ENCODE measurements at places on chromosomes 2 and 18.

GRCh38 chr2:20930928-20931327, 108.0 kb upstream of the LDAH start:
- no peaks in the 10 kb centered on the region for H3K4me1 ChIP-seq
- no peaks in the 10 kb centered on the region for H3K36me3 ChIP-seq
- no peak for DNase-seq

DNA sequence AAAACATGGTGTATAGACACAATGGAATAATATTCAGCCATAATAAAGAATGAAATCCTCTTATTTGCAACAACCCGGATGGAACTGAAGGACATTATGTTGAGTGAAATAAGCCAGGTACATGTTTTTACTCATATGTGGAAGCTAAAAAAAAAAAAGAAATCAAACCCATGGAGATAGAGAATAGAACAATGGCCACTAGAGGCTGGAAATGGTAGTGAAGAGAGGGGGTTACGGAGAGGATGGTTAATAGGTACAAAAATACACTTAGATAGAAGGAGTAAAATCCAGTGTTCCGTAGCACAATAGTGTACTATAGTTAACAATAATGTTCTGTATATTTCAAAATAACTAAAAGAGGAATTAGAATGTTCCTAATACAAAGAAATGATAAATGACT, 12.8 kb upstream of the KIAA2012 start:
- H3K36me3 ChIP-seq = no peaks in the 10 kb centered on the region
- DNase-seq = no peak
- peaks cover 17% of the 10 kb centered on the region for H3K4me1 ChIP-seq
- peaks cover 4% of the 10 kb centered on the region for H3K27me3 ChIP-seq

- H3K36me3 ChIP-seq = no peaks in the 10 kb centered on the region
- no peak for DNase-seq
- no peak overlapping the region for H3K27ac ChIP-seq
- peaks cover 30% of the 10 kb centered on the region for H3K27me3 ChIP-seq
- H3K4me1 ChIP-seq = peaks cover 15% of the 10 kb centered on the region
Observed at GRCh38 chr2:127426501-127427354, 8.5 kb downstream of the PROC start.

GRCh38 chr2:235638541-235639427, 144.9 kb downstream of the AGAP1 start:
- H3K4me3 ChIP-seq = no peak overlapping the region
- H3K36me3 ChIP-seq = no peaks in the 10 kb centered on the region
- H3K27ac ChIP-seq = peak overlapping the region; percentile 93
- no peaks in the 10 kb centered on the region for H3K27me3 ChIP-seq

- H3K27ac ChIP-seq = no peak overlapping the region
- no peaks in the 10 kb centered on the region for H3K27me3 ChIP-seq
- H3K36me3 ChIP-seq = no peaks in the 10 kb centered on the region
- peaks cover 2% of the 10 kb centered on the region for H3K4me1 ChIP-seq
Observed at GRCh38 chr18:34650121-34650545, 60.0 kb upstream of the DTNA start.

DNA sequence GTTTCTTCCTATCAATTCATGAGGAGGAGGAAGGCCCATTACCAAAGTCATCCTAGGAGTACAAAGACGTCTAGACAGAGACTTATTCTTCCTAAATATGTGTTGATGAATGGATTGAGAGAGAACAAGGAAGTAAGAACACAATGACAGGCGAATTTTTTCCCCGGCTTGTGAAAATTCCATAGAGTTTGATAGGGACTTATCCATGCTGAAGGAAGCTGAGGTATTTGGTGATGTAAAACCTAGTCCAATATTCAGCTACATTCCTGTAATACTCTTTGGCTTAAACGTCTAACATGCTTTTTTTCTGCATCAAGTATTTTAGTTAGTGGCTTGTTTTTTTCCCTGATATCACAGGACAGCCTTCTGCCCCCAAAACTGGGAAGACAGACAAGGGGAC, 121.9 kb upstream of the MYT1L start:
- H3K4me3 ChIP-seq = no peak overlapping the region
- H3K4me1 ChIP-seq = no peaks in the 10 kb centered on the region
- no peaks in the 10 kb centered on the region for H3K27me3 ChIP-seq

GRCh38 chr2:73707636-73708035, 29.5 kb downstream of the TPRKB start:
- H3K36me3 ChIP-seq = no peaks in the 10 kb centered on the region
- H3K4me1 ChIP-seq = no peaks in the 10 kb centered on the region
- H3K27ac ChIP-seq = no peak overlapping the region
- DNase-seq = no peak

- peak overlapping the region; percentile 42 for H3K27ac ChIP-seq
- no peaks in the 10 kb centered on the region for H3K36me3 ChIP-seq
- H3K27me3 ChIP-seq = no peaks in the 10 kb centered on the region
- no peak overlapping the region for H3K4me3 ChIP-seq
- peaks cover 35% of the 10 kb centered on the region for H3K4me1 ChIP-seq
- DNase-seq = peak; percentile 91
Observed at GRCh38 chr2:23554054-23554697, 169.2 kb downstream of the KLHL29 start.

- H3K36me3 ChIP-seq = no peaks in the 10 kb centered on the region
- peak overlapping the region; percentile 86 for H3K27ac ChIP-seq
- peaks cover 29% of the 10 kb centered on the region for H3K4me1 ChIP-seq
- DNase-seq = peak; percentile 98
- no peak overlapping the region for H3K4me3 ChIP-seq
Observed at GRCh38 chr2:102050854-102051391, 59.2 kb downstream of the IL1R2 start.

DNA sequence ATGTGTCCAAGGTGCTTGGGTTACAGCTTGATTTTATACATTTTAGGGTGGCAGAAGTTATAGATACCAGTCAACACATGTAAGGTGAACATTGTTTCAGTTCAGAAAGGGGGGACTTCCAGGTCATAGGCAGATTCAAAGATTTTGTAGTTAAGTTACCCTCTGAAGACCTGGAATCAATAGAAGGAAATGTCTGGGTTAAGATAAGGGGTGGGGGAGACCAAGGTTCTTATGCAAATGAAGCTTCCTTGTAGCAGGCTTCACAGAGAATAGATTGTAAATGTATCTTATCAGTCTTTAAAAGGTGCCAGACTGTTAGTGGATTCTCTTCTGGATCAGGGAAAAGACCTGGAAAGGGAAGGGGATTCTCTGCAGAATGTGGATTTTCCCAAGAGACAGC, 42.4 kb downstream of the BMPR2 start:
- no peaks in the 10 kb centered on the region for H3K36me3 ChIP-seq
- no peak for DNase-seq
- no peak overlapping the region for H3K4me3 ChIP-seq
- H3K27ac ChIP-seq = no peak overlapping the region
- no peaks in the 10 kb centered on the region for H3K27me3 ChIP-seq

GRCh38 chr2:173296235-173296634, 58.4 kb upstream of the CDCA7 start:
- DNase-seq = no peak
- no peaks in the 10 kb centered on the region for H3K4me1 ChIP-seq
- H3K27ac ChIP-seq = no peak overlapping the region
- H3K27me3 ChIP-seq = no peaks in the 10 kb centered on the region
- no peaks in the 10 kb centered on the region for H3K36me3 ChIP-seq
- H3K4me3 ChIP-seq = no peak overlapping the region

DNA sequence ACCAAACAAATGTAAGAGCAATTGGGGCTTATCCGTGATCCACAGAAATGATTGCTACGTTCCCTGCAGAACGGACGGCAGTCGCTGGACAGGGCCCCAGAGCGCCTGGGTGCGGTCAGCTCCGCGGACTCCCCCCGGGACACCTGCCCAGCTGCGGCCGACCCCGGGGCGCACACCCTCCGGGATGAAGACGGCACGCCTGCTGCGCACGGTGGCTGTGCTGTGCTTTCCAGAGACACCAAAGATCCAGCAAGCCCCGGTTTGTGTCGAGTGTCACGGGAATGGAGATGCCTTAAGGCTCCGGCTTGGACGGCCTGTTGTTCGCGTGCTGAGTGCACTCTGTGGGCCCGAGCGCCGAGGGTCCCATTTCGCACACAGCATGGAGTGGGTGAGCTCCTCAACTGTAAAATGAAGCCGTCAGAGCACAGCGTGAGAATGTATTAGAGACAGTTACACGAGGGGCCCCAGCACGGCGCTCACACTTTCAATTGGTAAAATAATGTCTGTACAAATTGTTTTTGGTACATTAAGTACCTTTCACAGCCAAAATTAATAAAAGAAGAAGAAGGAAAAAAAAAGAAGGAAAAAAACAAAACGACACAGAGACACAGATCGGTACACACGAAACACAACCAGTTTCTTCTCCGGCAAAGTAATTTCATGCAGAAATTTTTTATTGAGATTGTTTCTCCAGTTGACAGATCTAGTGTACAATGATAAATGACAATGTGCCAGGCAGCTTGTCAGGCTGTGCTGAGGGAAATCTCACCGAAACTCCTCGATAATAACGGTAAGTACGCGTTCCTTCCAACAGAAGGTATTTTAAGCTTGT, 615.8 kb upstream of the SALL3 start:
- no peak overlapping the region for H3K27ac ChIP-seq
- H3K4me1 ChIP-seq = peaks cover 8% of the 10 kb centered on the region
- no peak for DNase-seq
- no peaks in the 10 kb centered on the region for H3K36me3 ChIP-seq
- H3K27me3 ChIP-seq = peaks cover 3% of the 10 kb centered on the region
- H3K4me3 ChIP-seq = no peak overlapping the region

DNA sequence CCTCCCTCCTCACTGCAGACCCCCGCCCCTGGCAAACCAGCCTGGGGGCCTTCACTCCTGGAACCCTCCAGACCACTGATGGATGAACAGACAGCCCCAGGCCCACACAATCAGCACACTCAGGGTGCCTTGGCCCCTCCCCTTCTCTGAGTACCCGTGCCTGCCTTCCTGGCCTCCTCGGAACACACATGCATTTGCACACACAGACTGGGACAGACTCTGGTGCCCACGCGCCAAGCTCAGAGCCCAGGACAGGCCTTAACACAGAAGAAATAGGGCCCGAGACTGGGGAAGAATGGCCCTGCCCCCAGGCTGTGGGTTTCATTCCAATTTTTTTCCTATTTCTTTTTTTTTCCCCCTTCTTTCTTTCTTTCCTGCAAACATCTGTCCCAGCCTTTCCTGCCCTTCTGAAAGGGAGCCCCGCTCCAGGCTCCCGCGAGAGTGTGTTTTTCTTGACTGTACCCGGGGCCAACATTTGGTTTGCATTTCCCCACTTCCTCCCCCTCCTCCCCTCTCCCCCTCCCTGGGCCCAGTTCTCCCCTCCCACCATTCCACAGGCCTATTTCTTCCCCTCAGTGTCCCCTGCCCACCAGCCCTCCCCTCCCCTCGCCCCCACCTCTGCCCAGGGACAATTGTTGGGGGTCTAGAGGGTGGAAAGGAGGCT, 618 bp upstream of the TNS1 start:
- peak overlapping the region; percentile 85 for H3K27ac ChIP-seq
- H3K4me1 ChIP-seq = peaks cover 51% of the 10 kb centered on the region
- no peaks in the 10 kb centered on the region for H3K36me3 ChIP-seq
- peaks cover 10% of the 10 kb centered on the region for H3K27me3 ChIP-seq
- peak overlapping the region; percentile 31 for H3K4me3 ChIP-seq
- peak; percentile 97 for DNase-seq

- H3K27ac ChIP-seq = no peak overlapping the region
- no peaks in the 10 kb centered on the region for H3K27me3 ChIP-seq
- peaks cover 16% of the 10 kb centered on the region for H3K4me1 ChIP-seq
- H3K36me3 ChIP-seq = no peaks in the 10 kb centered on the region
- no peak overlapping the region for H3K4me3 ChIP-seq
Observed at GRCh38 chr2:109425411-109425810, 188.4 kb downstream of the SEPTIN10 start.

DNA sequence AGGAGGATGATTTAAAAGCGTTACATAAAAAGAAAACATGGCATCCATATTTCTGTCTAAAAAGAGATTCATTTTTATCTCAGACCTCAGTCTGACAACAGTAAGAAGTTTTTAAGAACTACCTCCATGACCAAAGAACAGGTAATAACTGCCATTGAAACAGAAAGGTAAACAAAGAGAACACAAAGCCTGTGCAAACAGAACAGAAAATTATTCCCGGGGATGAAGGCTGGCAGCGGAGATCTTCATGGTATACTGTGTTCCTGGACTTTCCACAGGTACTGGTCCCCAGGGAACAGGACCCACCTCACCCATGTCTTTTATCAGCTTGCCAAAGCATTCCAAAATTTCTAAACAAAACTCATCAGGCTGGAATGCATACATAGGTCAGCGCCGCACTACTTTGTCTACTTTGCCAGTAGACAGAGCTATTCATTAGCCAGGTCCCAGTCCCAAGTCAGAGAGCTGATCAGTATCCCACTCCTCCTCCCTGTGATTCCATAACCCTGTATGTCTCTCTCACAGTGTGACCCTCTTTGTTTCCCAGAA, 277.3 kb downstream of the MBD2 start:
- no peak overlapping the region for H3K4me3 ChIP-seq
- H3K4me1 ChIP-seq = no peaks in the 10 kb centered on the region
- no peaks in the 10 kb centered on the region for H3K27me3 ChIP-seq
- no peak overlapping the region for H3K27ac ChIP-seq

GRCh38 chr2:227576110-227576509, 22.6 kb upstream of the SCYGR2 start:
- no peaks in the 10 kb centered on the region for H3K4me1 ChIP-seq
- H3K4me3 ChIP-seq = no peak overlapping the region
- no peaks in the 10 kb centered on the region for H3K27me3 ChIP-seq
- no peak overlapping the region for H3K27ac ChIP-seq

GRCh38 chr2:73078457-73079411, 7.2 kb upstream of the SFXN5 start:
- H3K4me1 ChIP-seq = peaks cover 7% of the 10 kb centered on the region
- DNase-seq = no peak
- no peak overlapping the region for H3K4me3 ChIP-seq
- H3K36me3 ChIP-seq = peaks cover 12% of the 10 kb centered on the region
- H3K27ac ChIP-seq = no peak overlapping the region

DNA sequence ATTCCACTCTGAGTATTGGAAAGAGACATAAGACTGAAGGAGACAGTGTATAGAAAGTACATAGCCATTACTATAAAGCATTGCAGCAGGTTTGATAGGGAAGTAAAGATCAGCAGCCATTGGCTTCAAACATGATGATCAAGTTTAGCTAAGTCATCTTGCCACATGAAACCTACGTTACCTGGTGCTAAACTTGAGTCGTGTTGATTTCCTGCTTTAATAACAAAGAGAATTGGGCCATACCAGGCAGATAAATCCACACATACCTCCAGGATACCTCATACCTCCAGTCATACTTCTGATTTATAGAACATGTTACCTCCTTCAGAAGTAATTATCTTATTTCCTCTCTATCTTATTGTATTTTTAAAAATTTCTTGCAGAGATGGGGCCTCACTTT, 10.3 kb upstream of the KYNU start:
- H3K4me1 ChIP-seq = no peaks in the 10 kb centered on the region
- H3K4me3 ChIP-seq = no peak overlapping the region
- H3K27ac ChIP-seq = no peak overlapping the region
- no peak for DNase-seq
- no peaks in the 10 kb centered on the region for H3K36me3 ChIP-seq

All from muscle of leg (tissue), 16 donors.